ENCODE measurements at places on chromosomes 6 and 20.
A peak's percentile ranks its signal among the peaks of the same experiment; 100 is the strongest.

DNA sequence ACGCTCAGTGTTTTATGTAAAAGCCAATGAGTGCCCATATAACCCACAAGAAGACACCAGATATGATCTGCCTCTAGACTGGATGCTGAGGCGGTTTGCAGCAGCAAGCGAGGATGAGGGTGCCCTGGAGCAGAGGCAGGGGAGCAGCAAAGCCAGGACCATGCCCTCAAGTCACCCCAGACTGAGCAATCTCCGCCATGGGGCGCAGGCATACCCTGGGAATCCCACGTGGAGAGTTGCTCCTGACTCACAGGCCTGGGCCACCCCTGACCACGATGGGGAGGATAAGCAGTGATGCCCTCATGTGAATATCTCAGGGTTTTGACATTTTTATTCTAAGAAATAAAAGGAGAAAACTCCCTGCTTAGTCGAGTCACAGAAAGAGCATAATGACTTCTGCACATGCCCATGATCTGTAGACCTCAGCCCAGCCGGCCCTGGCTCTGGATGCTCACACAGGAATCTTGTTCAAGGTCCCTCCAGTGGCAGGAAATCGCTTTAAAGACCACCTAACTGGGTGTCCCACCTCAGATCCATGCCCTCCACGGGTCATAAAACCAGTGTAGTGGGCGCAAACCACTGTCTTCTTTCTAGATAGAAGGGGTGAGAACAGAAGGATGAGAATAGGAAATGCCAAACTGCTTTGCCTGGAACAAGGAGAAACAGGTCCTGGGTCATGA, 138.3 kb upstream of the SNX9 start:
- no peak for DNase-seq

- DNase-seq = peak; percentile 69
These were observed 48.6 kb upstream of the FABP7 start for GRCh38 chr6:122730775-122731386.

DNA sequence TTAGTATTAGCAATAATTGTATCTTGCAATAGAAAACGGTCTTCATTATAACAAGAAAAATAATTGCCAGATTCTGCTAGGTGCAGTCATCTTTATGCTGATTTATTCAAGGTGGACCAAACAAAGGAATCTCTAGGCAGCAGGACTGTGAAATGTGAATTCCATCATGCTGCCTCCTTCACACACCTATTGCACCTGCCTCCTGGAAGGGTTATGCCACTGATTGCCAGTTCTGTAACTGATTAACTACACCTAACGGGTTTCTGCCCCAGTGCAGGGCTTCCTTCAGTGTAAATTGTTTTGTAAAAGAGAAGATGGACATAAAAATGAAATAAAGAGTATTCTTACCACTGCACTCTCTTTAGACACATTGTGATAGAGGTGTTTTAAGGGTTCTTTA, 96.1 kb downstream of the FOXO3 start:
- no peak for DNase-seq

DNA sequence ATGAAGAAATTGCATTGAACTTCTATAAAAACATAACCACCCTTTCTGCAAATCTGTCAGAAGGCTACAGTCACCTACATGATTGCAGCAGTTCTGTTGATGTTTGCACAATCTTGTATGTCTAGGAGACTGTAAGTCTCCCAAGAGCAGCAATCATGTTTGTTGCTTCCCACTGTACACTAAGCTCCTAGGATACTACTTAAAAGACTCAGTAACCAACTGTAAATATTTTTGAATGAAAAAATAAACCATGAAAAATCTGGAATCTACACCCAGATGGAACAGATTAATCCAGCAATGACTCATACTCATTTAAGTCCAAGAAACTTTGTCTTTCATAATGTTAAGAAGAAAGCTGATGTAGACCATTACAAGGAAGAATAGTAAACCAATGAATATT, 168.5 kb upstream of the ATXN1 start:
- DNase-seq = no peak

- no peak for DNase-seq
These were observed 108.8 kb upstream of the PMEPA1 start for GRCh38 chr20:57818418-57819181.

- DNase-seq = no peak
These were observed 1420.2 kb downstream of the GRIK2 start for GRCh38 chr6:102813489-102814275.

DNA sequence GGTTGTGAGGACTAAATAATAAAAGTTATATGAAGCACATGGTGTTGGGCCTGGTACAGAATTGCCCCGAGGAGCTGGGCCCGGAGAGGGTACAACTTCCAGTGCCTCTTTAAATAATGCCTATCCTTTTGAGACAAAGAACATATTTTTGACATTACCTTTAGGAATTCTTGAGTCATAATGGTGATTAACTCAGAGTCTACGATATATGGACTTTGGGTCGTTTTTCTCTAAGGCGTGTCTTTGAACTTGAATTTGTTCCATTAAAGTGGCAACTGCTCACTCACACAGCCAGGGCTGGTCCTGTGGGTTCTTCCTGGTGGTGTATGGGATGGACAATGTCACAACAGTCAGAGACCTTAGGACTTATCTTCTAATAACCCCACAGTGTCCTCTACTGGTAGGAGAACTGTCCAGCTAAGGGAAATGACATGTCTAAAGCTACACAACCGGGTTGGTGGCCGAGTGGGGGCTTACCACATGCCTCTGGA, 106.5 kb downstream of the CDC5L start:
- no peak for DNase-seq

GRCh38 chr6:44800171-44800783, 412.8 kb downstream of the CDC5L start:
- peak; percentile 96 for DNase-seq

GRCh38 chr20:41379551-41379950, 12.9 kb upstream of the EMILIN3 start:
- no peak for DNase-seq

DNA sequence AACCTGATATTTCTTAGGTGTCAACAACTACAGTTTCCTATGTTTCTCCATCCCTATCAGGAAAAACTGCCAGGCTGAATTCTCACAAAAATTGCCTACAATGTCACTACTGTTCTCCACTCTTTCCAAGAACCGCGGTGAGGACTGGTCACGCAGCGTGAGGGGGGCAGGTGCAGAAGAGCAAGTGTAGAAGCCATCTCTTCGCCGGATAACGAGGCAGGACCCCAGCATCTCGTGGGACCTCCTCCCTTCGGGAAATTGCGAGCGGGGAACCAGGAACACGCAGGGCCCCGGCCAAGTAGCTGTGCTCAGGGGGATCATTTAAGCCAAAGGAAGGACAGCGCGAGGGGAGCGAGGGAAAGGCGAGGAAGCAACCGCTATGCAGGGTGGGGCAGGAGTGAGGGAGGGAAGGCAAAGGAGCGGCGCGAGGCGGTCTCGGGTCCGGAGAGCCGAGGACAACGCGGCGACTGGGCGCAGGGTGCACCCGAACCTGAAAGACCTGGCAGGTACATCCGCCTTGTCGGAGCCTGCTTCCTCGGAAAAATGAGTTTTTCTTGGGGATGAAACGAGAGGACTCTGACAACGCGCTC, 559 bp downstream of the APMAP start:
- DNase-seq = no peak

DNA sequence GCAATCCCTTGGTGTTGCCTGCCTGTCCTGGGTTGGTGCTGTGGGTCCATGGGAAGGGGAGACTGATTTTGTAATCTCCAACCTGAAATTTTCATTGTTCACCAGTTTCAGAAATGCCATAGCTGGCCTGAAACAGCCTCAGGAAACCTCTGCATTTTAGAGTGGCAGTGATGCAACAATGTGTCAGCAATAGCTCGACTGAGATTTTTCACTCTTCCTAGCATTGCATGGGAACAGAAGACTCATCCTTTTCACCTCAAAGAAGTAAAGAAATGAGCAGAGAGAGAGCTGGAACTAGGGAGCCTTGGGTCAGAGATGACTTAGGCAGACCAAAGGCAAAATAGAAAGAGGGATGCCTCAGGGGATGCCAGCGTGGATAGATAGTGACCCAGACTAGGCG, 23.7 kb upstream of the TMEM14A start:
- DNase-seq = no peak

DNA sequence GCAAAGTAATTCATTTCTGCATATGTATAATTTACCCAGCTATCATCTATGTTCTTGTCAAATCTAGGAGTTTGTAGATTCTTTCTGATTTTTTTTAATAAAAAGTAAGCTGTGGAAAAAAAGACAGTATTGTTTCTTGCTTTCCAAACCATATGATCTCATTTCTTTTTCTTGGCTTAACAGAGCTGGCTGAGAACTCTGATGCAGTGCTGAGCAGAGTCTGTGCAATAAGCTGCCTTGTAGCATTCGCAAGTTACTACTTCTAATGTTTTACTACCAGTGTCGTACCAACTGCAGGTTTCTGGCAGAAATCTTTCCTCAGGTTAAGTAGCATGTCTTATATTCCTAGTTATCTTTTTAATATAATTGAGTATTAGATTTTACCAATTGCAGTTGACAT, 15.6 kb downstream of the RRBP1 start:
- no peak for DNase-seq

DNA sequence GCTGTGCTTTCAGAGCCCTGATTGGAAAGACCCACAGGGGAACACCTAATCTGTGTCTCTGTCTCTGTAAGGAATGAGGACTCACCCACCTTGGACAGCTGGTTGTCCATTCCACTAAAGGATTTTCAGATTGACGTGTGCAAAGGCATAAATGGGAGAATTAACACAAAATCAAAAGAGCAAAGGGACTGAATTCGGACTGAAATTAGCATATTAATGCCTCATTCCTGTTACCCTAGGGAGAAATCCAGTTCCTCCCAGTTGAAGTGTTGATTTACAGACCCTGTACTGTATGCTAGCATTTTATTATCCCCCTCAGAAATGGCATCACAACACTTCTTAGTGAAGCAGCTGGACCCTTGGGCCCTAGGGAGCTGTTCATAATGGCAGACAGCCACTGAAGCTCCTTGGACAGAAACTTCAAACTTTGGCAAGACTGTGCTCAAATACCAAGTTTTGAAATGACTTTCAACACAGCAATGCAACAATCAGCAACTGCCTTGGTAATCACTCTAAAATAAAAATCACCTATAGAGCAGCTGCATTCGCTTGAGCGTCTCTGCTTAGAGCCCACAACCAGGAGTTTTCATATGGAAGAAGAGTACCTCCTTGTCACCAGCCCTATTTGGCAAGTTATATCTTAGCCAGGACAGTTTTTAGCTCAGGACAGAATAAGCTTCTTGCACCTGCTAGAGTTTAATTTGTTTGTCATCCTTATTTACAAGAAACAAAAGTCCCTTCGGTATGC, 118.1 kb downstream of the TRDN start:
- DNase-seq = no peak

DNA sequence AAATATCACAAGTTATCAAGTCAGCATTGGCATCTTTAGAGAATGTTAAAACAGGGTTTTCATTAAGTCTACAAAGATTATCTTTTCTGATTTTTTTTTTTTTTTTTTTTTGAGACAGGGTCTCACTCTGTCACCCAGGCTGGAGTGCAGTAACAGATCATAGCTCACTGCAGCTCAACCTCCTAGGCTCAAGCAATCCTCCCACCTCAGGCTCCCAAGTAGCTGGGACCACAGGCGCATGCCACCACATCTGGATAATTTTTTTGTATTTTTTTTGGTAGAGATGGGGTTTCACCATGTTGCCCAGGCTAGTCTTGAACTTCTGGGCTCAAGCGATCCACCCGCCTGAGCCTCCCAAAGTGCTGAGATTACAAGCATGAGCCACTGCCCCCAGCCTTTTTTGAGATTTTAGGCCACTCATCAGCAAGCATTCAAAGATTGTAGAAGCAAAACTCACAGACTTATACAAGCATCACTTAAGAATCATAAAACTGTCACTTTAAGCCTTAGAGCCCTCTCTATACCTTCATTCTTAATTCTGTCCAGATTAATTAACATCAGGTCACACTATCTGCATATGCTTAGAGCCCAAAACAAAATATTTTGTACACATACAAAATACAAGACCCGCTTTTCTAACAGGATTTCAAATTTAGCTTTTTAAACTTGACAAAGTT, 32.6 kb downstream of the NCOA6 start:
- no peak for DNase-seq

- no peak for DNase-seq
These were observed 24.0 kb upstream of the CLIC5 start for GRCh38 chr6:46039646-46040045.

DNA sequence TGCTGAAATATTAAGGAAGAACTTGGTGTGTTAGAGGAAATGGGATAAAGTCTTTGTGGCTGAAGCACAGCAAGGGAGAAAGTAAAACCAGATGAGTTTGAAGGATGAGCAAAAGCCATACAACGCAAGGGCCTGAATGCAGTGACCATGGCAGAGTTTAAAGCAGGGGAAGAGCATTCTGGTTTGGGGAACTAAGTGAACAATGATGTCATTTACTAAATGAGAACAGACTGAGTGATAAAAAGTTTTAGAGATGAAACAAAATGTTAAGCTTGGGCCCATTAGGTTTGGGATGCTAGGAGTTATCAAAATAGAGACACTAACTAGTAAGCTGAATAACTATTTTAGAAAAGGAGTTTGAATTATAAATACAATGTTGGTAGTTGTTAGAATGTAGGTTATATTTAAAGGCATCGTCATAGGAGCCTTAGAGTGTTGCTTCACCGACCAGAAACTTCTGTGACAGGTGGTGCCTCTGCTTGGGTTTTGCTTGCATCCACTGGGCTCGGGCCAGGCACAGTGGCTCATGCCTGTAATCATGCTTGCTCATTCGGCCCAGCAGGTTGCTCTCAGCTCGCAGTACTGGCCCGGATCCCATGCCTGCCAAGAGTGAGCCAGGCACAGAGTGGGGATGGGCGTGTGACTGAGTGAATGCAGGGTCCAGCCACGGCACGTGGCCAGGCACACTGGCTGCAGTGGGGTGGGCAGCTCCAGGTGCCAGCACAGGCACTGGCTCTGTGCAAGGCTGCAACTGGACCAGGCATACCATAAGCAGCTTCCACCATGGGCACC, 37.4 kb upstream of the OPRM1 start:
- no peak for DNase-seq

- DNase-seq = no peak
These were observed 46.1 kb downstream of the MBOAT1 start for GRCh38 chr6:20166210-20166609.

- no peak for DNase-seq
These were observed 44.1 kb downstream of the VAPB start for GRCh38 chr20:58433029-58433647.

DNA sequence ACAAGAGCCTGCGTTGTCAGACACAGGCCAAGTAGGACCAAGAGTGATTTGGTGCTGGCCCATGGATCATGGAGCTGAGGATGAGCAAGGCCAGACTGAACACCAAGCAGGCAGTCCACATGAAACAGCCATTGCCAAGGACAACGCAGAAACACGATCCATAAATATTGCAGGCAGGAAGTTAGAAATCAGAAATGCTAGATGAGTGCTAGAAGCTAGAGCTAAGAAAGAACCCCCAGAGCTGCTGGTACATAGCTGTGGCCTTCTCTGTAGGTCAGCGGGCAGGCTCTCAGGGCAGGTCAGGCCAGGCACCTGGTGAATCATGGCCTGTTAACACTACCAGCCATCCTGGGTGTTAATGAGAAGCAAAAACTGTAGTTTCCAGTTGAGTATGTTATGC, 119.7 kb downstream of the ALDH8A1 start:
- DNase-seq = no peak

- DNase-seq = no peak
These were observed 117.3 kb upstream of the TNFAIP3 start for GRCh38 chr6:137749696-137750211.

Measured in DMS79 treated with DMSO at 0.1 percent for 48 hours (cell line).